GM20000 (cell line): ENCODE measurements at places on chromosomes 6 and 20.

DNA sequence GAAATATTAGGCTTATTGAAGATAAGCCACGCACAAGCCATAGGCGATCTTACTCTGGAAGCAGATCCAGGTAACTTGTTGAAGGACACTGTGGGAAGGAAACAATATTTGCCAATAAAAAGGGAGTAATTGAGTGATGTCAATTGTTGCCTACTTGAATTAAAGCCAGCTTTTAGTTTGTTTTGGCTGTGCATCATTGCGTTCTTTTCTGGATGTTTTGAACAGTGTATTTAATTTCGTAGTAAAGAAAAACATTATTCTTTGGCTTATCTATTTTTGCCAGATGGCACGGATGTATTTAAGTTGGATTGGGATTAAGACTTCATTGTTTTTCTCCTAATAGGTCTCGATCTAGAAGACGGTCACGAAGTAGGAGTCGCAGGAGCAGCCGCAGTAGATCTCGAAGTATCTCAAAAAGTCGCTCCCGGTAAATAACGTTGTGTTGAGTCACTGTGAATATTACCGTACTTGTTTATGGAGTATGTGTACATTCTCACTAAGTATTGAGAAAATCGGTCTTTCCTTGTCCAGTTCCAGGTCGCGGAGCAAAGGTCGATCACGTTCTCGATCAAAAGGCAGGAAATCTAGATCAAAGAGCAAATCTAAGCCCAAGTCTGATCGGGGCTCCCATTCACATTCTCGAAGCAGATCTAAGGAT is 2.6 kb downstream of the SRSF6 start:
- DNase-seq = no peak

DNA sequence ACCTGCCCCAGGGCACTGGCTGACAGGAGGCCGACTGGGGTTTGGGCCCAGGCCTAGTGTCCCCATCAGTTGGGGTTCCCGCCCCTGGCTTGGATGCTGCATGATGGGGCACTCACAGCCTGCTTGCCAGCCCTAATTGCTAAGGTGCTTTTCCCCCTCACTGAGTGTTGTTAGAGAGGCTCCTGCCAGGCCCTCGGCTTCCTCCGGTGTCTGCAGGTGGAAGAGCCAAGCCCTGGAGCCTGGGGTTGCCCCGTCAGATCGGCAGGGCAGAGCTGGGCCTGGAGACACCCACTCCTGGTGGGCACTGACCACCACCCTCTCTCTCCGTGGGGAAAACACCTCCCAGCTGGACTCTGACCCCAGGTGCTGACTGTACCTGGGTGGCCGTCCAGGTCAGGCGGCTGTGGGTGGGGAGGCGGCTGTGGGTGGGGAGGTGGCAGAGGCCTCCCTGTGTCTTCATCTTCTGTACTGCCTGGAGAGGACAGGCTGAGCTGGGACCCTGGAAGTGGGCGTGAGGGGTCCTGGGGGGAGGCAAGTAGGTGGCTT is 6.0 kb upstream of the CABLES2 start:
- DNase-seq = no peak

- no peak for DNase-seq
Observed at GRCh38 chr20:15965165-15965564, 608.1 kb downstream of the KIF16B start.

GRCh38 chr6:137976430-137976829 is 109.4 kb downstream of the TNFAIP3 start:
- DNase-seq = no peak

GRCh38 chr20:22106308-22106938 is 401.0 kb downstream of the PAX1 start:
- DNase-seq = no peak
